Mesothelial cell of epicardium (in vitro differentiated cells): ENCODE measurements at places on chromosomes 1 and 21. TPM values are rescaled to one million over a fixed set of nuclear protein-coding genes. Genes with fewer than 3 reads are reported as not detected.
A peak's percentile ranks its signal among the peaks of the same experiment; 100 is the strongest.

DNA sequence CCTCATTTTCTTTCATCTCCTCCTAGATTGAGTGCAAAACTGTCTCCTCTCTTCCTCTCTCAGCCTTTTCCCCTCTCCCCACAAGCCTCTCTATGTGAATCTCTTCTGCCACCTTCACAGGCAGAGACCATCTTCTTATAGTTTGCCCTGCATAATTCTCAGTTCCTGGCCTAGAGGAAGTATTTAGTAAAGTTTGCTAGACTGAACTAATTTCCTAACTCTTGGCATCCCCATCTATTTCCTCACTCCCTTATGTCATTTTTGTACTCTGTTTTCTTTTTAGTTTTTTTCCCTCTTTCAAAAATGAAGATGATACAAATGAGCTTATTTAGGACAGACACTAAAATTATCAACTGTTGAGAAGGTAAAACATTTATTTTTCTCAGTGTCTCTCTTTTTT, 66.0 kb downstream of the XCL2 start:
- H3K27ac ChIP-seq, result no peak overlapping the region
- peaks cover 21% of the 10 kb centered on the region for H3K4me1 ChIP-seq
- no peaks in the 10 kb centered on the region for H3K27me3 ChIP-seq
- DNase-seq, result no peak
- no peak overlapping the region for H3K4me3 ChIP-seq
- peaks cover 5% of the 10 kb centered on the region for H3K36me3 ChIP-seq

GRCh38 chr1:21922090-21923013, 14.8 kb downstream of the HSPG2 start:
- H3K36me3 ChIP-seq, result peaks cover 2% of the 10 kb centered on the region
- no peak overlapping the region for H3K4me3 ChIP-seq
- DNase-seq, result no peak
- H3K4me1 ChIP-seq, result peaks cover 53% of the 10 kb centered on the region
- peak overlapping the region; percentile 77 for H3K27ac ChIP-seq

DNA sequence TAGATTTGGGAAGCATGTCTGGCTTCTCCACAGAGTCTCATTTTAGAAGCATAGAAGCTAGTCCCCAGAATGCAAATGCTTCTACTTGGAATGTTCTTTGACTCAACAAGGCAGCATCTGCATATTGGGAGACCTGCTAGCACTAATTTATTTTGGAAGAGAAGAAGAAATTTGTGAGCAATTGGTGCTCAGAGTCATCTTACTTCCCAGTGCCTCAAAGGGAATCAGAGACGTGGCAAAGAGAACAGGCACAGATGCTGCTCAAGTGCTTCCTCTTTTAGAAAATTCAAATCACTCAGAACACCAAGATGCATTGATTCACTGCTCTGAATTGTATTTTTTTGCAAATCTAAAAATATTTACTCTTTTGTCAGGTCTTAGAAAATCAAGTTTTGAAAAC, 255.7 kb downstream of the BRINP2 start:
- DNase-seq, result no peak
- peaks cover 27% of the 10 kb centered on the region for H3K27me3 ChIP-seq
- H3K4me3 ChIP-seq, result no peak overlapping the region
- peaks cover 3% of the 10 kb centered on the region for H3K4me1 ChIP-seq
- H3K36me3 ChIP-seq, result no peaks in the 10 kb centered on the region
- no peak overlapping the region for H3K27ac ChIP-seq

GRCh38 chr1:46477153-46477929, 12.3 kb upstream of the DMBX1 start:
- H3K27ac ChIP-seq, result no peak overlapping the region
- no peaks in the 10 kb centered on the region for H3K4me1 ChIP-seq
- no peak overlapping the region for H3K4me3 ChIP-seq

GRCh38 chr1:201473296-201473695, 4.3 kb upstream of the PHLDA3 start:
- DNase-seq, result no peak
- H3K27ac ChIP-seq, result no peak overlapping the region
- no peak overlapping the region for H3K4me3 ChIP-seq
- H3K4me1 ChIP-seq, result peaks cover 26% of the 10 kb centered on the region
- H3K36me3 ChIP-seq, result no peaks in the 10 kb centered on the region

GRCh38 chr1:226371866-226372490, 35.9 kb downstream of the PARP1 start:
- H3K27ac ChIP-seq, result no peak overlapping the region
- H3K4me1 ChIP-seq, result no peaks in the 10 kb centered on the region
- H3K4me3 ChIP-seq, result no peak overlapping the region
- DNase-seq, result no peak
- H3K27me3 ChIP-seq, result no peaks in the 10 kb centered on the region

NSUN4 gene
- 21.0 to 24.2 TPM (median 23.5 TPM) in 3 replicates for total RNA-seq

DNA sequence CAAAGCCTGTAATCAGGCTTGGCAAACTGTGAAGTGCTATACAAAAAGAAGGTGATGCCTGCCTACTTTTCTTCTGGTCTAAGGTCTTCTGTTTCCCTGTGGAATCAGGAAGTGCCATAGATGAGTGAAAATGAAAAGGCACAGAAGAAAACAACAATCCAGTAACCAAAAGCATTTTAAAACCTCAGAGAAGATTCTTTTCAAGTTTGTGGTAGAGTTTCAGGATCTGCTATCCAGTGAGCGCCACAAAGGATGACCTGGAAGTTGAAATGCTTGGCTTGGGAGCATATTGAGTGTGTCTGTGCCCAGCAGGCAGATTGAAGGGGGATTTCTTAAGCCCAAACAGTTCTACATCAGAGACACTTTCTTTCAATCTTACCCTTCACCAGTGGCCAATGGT, 272.2 kb downstream of the PAPPA2 start:
- no peak for DNase-seq
- no peak overlapping the region for H3K4me3 ChIP-seq
- H3K4me1 ChIP-seq, result no peaks in the 10 kb centered on the region
- H3K27me3 ChIP-seq, result peaks cover 13% of the 10 kb centered on the region
- no peak overlapping the region for H3K27ac ChIP-seq

DNA sequence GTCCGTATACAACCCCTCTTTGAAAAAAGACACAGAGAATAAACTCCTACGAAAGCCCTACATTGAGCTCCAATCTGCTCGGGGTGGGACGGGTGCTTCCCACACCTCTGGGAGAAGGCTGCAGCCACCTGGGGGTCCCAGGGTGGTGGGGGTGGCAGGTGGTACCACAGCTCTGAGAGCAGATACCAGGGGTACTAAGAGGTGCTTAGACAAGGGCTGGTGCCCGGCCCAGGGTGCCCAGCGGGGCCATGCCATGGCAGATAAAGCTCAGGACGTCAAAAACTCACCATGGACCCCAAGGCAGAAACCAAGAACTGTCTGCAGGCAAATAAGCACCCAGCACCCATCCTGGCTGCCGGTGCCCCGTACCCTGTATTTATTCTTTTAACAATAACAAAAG, 75.1 kb downstream of the SPSB1 start:
- no peak overlapping the region for H3K4me3 ChIP-seq
- peak overlapping the region; percentile 34 for H3K27ac ChIP-seq
- DNase-seq, result no peak
- no peaks in the 10 kb centered on the region for H3K27me3 ChIP-seq
- peaks cover 5% of the 10 kb centered on the region for H3K36me3 ChIP-seq
- peaks cover 44% of the 10 kb centered on the region for H3K4me1 ChIP-seq

TMCC2 gene
- total RNA-seq, result 6.1 to 6.8 TPM (median 6.5 TPM) in 3 replicates

SEMA4A gene
- total RNA-seq, result 18.7 to 21.0 TPM (median 19.8 TPM) in 3 replicates

GRCh38 chr1:245211761-245212160, 57.0 kb downstream of the KIF26B start:
- DNase-seq, result no peak
- peaks cover 7% of the 10 kb centered on the region for H3K4me1 ChIP-seq
- peaks cover 13% of the 10 kb centered on the region for H3K36me3 ChIP-seq

STX12 gene
- 25.0 to 26.8 TPM (median 26.1 TPM) in 3 replicates for total RNA-seq
